A549 treated with AZD2906 at 1 μM for 4 hours (cell line): ENCODE measurements at places on chromosomes 7 and 10. TPM values are rescaled to one million over a fixed set of nuclear protein-coding genes. Genes with fewer than 3 reads are reported as not detected.

Gene PRXL2A
- total RNA-seq, result 39.5 to 44.6 TPM (median 43.3 TPM) in 5 replicates

Gene FXYD4
- not detected in 5 replicates for total RNA-seq

Gene KIAA1549
- 5.1 to 6.0 TPM (median 5.3 TPM) in 5 replicates for total RNA-seq

Gene FKBP6
- total RNA-seq, result not detected in 5 replicates

Gene CDC14C
- 0.03 TPM in 1 of 5 replicates, not detected in the others for total RNA-seq

Gene XRCC2
- 3.3 to 4.8 TPM (median 4.2 TPM) in 5 replicates for total RNA-seq

Gene ADCK2
- 18.2 to 21.3 TPM (median 20.4 TPM) in 5 replicates for total RNA-seq

Gene CRYGN
- not detected in 5 replicates for total RNA-seq

Gene WIPF3
- total RNA-seq, result 0.41 to 0.56 TPM (median 0.48 TPM) in 5 replicates

Gene MACC1
- not detected in 5 replicates for total RNA-seq

Gene CXCL12
- 0.08 to 0.25 TPM (median 0.19 TPM) in 5 replicates for total RNA-seq

Gene ZNF239
- total RNA-seq, result 2.0 to 2.1 TPM (median 2.0 TPM) in 5 replicates

Gene ZNF467
- total RNA-seq, result 0.92 to 1.6 TPM (median 1.2 TPM) in 5 replicates

Gene GIMAP1
- total RNA-seq, result not detected in 5 replicates

Gene CNOT4
- 10.3 to 12.2 TPM (median 11.1 TPM) in 5 replicates for total RNA-seq

Gene IGFBP3
- 123 to 196 TPM (median 157 TPM) in 5 replicates for total RNA-seq

Gene NPC1L1
- total RNA-seq, result 0.06 to 0.09 TPM (median 0.08 TPM) in 5 replicates

Gene SPDYE2
- not detected in 5 replicates for total RNA-seq

Gene SH2B2
- 1.5 to 3.7 TPM (median 3.2 TPM) in 5 replicates for total RNA-seq

Gene BAIAP2L1
- 37.8 to 39.3 TPM (median 38.3 TPM) in 5 replicates for total RNA-seq

Gene LAMTOR4
- total RNA-seq, result 148 to 203 TPM (median 179 TPM) in 5 replicates
